ENCODE measurements at places on chromosomes 13 and 19.
A peak's percentile ranks its signal among the peaks of the same experiment; 100 is the strongest.

DNA sequence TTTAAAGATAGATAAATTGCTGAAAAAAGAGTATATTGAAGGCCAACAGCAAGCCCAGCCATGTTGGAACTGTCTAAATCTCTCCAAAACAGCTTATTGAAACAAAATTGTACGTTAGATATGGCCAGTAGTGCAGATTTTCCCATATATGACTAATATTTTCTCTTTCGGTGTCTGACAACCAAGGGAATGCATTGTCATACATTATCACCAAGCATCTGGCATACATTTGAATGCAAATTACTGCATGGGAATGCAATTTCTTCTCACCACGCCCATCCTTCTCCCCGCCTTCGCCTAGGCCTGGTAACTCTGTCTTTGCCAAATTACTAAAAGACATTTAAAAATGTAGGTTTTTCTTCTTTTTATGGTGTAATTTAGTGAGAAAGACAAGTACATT lies 32.5 kb upstream of the IRS2 start:
- DNase-seq: no peak

DNA sequence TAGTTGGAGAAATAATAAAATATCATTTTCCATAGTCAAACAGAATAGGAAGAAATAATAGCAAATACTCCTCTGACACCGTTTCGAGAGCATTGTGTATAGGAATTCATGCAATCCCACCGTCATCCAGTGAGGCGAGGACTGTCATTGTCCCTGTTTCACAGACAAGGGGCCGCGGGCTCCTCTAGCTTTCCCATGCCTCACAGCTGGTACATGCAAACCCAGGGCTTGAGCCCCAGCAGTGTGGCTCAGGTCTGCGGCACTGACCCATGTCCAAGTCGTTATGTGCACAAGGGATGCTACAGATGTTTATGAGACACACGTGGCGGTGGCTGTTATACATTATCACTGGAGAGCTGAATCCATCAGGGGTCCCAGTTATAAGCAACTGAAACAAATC lies 18.5 kb upstream of the ATP11A start:
- DNase-seq: no peak

DNA sequence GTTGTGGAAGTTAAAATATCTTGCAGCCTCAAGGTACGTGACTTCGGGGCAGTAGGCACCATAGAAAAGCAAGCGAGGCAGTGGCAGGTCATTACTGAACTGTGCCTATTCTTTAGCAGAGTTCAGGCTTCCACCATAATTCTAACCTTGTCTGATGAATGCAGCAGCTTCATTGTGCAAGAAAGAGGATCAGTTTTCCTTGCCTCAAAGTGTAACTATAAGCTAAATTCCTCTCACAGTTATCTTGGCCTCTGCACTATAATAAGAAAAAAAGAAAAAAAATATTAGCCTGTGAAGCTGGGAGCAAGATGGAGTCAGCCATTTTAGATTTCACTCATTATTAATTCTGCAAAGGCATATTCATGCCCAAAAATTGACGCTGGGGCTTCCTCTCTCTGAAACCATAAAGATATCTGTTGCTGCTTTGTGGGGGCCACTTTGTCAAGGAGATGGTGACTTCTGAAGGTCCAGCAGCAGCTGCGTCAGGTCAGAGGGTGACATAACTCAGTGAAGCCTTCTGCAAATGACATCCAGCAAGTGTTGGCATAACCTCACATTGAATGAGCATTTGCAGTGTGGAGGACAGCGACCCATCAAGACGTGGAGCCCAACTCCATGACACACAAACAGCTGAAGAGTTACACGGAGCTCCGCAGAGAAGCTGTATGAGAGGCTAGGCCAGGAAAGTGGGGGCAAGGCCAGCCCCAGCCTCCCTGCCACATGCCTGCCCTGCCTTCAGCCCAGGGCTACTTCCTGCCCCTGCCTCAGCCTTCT lies 23.1 kb upstream of the SACS start:
- no peak for DNase-seq

DNA sequence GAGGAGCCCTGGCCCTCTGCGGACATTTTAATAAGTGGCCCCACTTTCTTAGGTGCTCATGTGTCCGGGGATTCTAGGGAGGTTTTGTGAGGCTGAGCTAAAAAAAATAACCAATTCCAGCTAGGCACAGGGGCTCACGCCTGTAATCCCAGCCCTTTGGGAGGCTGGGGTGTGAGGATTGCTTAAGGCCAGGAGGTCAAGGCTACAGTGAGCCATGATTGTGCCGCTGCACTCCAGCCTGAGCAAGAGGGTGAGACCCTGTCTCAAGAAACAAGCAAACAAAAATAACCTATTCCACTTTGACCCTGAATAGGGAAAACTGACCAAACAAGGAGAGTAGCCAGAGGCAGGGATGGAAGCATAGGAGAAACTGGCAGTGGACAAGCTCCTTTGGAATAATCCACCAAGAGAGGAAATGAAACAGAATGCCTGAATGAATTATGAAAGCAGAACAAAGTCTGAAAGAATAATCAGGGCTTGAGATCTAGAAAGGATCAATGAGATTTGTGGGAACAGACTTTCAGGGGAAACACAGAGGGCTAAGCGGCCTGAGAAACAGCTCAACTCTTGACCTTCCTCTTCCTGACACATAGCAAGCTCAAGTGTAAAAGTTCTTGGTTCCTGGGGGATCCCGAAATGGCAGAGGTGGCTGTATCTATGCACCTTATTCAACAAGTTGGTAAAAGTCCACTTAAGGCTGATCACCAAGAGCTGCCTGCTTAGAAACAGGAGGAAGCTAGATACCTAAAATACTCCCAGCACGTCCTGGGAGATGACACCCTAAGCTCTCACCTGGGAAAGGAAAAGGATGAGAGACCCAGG lies 30.1 kb upstream of the FFAR2 start:
- DNase-seq: no peak

- no peak for DNase-seq
Observed at GRCh38 chr13:98187155-98187964, 10.3 kb upstream of the RNF113B start.

DNA sequence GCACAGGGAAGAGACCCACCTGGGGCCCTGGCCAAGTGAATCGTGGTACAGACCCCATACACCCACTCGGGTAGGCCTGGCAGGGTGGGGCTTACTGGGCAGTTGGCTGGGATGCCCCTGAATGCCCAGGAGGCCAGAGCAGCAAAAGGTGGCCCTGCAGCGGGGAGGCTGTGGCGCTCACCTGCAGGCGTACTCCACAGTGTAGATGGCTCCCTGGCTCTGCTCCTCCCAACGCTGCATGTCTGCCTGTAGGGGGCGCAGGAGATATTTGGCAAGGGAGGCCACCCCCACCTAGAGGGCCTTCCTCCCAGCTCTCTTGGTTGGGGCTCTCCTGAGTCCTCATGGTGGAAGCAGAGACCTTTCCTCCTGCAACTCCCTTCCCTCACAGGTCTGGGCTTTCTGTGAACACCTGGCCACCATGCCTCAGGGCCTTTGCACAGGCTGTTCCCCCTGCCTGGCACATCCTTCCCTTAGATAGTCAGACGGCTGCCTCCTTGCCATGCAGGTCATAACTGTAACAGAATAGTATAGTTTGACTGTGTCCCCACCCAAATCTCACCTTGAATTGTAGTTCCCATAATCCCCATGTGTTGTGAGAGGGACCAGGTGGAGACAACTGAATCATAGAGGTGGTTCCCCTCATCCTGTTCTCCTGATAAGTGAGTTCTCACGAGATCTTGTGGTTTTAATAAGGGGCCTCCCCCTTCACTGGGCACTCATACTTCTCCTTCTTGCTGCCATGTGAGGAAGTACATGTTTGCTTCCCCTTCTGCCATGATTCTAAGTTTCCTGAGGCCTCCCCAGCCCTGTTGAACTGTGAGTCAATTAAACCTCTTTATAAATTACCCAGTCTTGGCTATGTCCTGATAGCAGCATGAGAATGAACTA lies 5.9 kb downstream of the BORCS8 start:
- peak; percentile 48 for DNase-seq

GRCh38 chr19:17078920-17079709 lies 3.5 kb downstream of the MYO9B start:
- DNase-seq: no peak

GRCh38 chr13:41056194-41056593 lies 5.1 kb upstream of the WBP4 start:
- DNase-seq: no peak

DNA sequence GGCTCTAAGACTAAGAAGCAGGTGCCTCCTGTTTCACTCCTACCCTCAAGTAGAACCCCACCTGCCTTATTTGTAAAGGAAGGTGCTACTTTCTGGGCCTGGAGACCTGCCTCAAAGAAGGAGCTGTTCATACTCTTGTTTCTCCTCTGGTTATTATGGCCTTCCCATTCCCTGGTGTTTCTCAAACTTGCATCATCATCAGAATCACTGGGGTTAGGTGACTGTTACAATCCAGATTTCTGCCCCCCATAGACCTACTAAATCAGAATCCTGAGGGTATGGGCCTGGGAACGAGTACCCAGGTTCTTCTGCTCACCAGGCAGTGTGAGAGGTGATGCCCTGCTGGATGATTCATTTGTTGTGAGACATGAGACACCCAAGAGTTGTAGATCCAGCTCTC lies 18.4 kb downstream of the SAMD4B start:
- DNase-seq: no peak

DNA sequence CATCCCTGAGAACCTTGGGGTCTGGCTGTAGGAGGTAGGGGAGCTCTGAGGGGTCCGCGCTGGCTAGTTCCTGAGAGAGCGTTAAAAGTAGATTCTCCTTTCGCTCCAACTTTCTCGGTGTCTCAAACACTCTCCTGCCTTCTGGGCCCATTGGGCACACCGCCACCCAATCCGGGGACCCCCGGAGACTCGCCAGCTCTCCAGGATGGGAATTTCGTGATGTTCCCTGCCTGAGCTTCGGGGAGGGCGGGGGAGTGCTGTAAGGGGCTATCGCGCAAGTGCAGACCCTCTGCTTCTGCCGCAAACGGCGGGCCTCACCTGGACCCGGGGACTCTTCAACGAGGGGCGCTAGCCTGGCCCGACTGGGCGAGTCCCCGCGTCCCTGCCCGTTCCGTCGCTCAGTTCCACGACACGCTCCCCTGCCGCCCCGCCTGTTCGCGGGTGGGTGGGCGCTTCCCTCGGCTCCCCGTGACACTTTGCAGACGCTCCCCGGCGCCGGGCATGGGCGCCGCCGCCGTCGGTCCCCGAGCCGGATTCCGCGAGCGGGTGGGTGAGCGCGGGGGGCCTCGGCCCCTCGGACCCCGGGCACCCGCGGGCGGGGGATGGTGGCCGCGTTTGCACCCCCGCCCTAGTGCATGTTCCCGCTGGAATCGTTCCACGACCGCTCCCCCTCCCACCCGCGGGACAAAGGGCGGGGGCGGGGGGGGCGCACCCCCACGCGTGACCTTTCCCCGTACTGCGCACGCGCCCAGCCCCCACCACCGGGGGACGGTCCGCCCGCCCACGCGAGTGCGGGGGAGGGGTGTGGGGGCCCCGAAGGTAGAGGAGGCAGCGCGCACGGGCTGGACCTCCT lies at the start of gene CCDC106:
Gene CCDC106, plus strand, starts transcription at position 481 of the 853 bp plus-strand sequence. CDS start 835 bp downstream, outside the sequence.
- no peak for DNase-seq

DNA sequence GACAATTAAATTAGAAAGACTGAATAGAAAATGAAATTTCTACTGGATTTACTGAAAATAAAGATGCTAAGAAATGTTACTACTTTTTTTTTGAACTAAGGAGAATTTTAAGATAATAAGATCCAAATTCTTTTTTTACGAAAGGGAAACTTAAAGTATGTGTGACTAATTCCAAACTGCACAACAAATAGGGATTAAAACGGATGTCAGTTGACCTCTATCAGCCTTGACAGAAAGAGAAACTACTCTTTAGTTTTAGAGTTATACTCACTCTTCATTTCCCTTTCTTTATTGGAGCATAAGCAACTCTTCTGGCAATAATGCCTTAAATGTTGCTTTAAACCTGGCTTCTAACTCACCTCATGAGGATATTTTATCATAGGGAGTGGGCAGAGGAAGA lies 273.8 kb downstream of the SLITRK6 start:
- no peak for DNase-seq

DNA sequence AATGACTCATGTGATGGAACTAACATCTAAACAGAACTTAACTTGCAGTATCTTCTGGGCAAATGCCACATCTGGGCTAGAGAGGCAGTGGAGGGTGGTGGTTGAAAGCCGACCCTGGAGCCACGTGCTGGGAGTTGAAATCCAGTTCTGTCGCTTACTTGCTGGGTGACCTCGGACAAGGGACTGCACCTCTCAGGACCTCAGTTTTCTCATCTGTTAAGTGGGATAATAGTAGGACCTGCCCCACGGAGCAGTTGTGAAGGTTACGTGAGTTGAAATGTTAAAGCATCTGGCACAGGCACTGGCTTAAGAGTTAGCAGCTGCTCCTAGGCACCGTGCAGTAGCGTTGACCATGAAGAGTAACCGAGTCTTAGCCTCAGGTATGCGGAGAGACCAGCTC lies 76.1 kb downstream of the SIPA1L3 start:
- DNase-seq: no peak

DNA sequence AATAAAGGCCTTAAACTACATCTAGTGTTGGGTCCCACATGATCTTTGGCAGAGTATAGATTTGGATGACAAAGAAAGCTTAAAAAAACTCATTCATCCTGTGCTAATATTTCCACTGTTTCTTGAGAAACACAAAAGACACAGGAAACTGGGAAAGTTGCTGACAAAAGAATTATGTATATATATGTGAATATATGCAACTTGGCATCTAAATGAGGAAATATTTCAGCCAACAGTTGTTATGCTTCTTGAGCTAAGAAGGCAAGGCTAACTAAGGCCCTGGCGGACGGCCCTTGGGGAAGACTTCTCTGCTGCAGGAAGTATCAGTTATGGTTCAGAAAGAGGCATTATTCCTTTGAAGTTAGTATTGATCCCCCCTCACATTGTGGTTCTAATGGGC lies 491.8 kb downstream of the DIAPH3 start:
- DNase-seq: no peak

DNA sequence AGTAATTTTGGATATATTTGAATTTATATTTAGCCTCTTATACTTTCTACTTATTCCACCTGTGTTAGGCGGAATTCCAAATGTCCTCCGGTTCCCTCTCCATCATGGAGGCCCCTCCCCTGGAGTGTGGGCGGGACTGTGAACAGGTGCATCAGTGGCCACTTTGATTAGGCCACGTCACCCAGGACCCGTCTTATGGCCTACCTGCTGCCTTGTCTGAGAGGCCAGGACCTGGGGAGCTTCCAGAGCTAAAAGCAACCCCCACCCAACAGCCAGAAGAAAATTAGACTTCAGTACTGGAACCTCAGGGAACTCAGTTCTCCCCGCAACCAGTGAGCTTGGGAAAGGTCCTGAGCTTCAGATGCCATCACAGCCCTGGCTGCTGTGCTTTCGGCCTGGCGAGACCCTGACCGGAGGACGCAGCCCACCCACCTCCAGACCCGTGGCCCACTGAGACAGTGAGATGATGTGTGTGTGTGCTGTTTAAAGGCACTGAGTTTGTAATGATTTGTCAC lies 200.2 kb upstream of the SOX1 start:
- DNase-seq: no peak

- DNase-seq: no peak
Observed at GRCh38 chr13:93577105-93577504, 350.5 kb downstream of the GPC6 start.

DNA sequence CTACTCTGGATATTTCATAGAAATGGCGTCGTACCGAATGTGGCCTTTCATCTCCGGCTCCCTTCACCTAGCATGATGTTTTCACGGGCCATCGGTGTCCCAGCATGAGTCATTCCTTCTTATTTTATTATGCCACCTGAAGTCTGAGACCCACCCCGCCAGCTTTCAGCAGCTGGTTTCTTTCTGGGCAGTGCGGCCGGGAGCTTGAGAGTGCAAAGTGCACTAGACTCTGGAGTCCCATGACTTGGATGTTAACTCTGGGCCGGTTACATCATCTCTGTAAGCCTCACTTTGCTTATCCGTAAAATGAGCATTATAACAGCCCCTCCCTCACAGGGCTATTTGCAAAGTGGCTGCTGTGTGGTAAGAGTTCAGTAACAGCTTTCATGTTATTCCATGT lies 5.8 kb upstream of the KMT5C start:
- no peak for DNase-seq

GRCh38 chr19:47699360-47699917 lies 13.8 kb upstream of the EHD2 start:
- DNase-seq: peak; percentile 42

Data from T-helper 1 cell (primary cell).